Coronary artery (tissue), 2 donors: ENCODE measurements at places on chromosomes 5 and 9.

DNA sequence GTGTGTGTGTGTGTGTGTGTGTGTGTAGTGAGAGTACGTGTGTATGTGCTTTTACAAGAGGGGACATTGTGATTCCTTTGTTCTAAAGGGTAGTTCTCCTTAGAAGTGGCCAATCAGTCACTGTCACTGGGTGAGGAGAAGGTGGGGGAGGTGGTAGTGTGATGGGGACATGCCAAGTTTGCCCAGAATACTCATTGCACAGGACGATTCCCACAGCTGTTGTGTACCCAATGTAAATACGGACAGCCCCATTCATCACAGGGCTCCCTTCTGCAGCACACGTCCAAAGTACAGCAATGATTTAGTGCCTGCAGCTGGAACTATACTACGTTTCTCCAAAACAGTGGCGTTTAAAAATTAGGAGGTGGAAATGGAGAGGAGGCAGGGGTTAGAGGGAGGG, 287.8 kb downstream of the TLR4 start:
- DNase-seq: no peak

- no peak for DNase-seq
These were observed 13.0 kb downstream of the RXRA start for GRCh38 chr9:134339183-134339806.

- no peak for DNase-seq
These were observed 326.5 kb downstream of the CAAP1 start for GRCh38 chr9:26566141-26566540.

DNA sequence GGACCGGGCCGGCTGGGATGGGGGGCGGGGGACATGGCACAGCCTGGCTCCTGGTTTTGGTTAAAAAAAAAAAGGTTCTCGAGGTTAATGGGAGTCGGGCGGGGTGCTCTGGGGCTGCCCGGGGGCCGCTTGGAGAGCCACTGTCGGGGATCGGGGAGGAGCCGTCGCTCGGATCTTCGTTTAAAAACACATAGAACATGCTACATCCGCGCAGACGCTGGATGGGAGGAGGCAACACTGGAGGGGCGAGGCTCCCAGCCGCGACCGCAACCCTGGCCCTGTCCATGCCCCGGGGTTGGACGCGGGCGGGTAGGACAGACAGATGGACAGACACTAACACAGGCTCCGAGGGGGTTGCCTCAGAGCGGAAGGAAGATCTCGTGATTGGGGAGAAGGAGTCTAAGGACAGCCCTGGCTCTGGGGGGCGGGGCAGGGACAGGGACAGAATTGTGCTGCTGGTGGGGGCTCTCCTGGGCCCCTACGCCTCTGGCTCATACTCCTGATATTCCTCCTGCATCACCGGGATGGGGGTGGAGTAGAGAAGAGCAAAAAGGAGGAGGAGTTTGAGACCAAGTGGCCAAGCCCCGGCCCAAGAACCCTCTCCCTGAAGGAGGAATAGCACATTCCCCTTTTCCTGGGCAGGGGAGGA, 9.9 kb downstream of the SNCB start:
- DNase-seq: no peak

GRCh38 chr5:89948977-89949376, 460.6 kb downstream of the CETN3 start:
- DNase-seq: no peak

- DNase-seq: no peak
These were observed 19.7 kb downstream of the CARTPT start for GRCh38 chr5:71738662-71739361.

GRCh38 chr9:3361116-3361515, 164.7 kb downstream of the RFX3 start:
- no peak for DNase-seq
